ENCODE measurements at places on chromosomes 16 and 17.

- H3K4me1 ChIP-seq: peaks cover 66% of the 10 kb centered on the region
- no peaks in the 10 kb centered on the region for H3K36me3 ChIP-seq
- H3K27ac ChIP-seq: peak overlapping the region; percentile 71
- no peak for DNase-seq
Observed at GRCh38 chr17:35082073-35082657, 18.7 kb upstream of the RFFL start.

GRCh38 chr17:27396045-27396444 is 60.2 kb upstream of the KSR1 start:
- no peak overlapping the region for H3K4me3 ChIP-seq
- H3K4me1 ChIP-seq: no peaks in the 10 kb centered on the region
- no peak for DNase-seq
- peaks cover 15% of the 10 kb centered on the region for H3K27me3 ChIP-seq

DNA sequence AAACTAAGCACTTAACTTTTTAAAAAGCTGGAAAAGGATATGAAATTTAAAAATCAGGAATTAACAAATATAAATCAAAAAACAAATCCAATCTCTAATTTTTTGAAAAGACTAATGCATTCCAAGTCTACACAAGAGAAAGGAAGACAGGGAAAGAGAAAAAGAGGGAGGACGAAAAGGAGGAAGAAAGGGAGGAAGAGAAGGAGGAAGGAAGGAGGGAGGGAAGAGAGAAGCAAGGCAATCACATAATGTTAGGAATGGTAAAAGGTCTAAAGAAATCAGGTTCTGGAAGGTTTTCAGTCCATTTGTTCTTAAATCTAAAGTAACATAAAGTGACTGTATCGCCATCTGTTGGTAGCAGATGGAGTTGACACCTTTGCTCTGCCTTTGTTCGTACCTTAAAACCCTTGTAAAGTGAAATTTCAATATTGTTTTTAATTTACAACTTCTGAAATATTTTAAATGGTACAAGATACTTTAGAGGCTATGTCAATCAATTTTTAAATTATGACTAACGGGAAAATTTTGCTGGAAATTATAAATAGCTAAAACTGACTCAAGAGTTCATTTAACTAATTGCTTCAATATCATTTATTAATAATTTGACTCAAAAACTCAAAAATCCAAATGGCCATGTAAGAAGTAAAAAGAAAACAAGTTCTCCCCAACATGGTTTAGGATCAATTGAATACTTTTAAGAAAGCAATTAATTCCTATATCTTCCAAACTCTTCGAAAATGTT is 20.4 kb upstream of the CDYL2 start:
- DNase-seq: no peak
- H3K27me3 ChIP-seq: peaks cover 15% of the 10 kb centered on the region
- no peaks in the 10 kb centered on the region for H3K4me1 ChIP-seq
- H3K36me3 ChIP-seq: no peaks in the 10 kb centered on the region

DNA sequence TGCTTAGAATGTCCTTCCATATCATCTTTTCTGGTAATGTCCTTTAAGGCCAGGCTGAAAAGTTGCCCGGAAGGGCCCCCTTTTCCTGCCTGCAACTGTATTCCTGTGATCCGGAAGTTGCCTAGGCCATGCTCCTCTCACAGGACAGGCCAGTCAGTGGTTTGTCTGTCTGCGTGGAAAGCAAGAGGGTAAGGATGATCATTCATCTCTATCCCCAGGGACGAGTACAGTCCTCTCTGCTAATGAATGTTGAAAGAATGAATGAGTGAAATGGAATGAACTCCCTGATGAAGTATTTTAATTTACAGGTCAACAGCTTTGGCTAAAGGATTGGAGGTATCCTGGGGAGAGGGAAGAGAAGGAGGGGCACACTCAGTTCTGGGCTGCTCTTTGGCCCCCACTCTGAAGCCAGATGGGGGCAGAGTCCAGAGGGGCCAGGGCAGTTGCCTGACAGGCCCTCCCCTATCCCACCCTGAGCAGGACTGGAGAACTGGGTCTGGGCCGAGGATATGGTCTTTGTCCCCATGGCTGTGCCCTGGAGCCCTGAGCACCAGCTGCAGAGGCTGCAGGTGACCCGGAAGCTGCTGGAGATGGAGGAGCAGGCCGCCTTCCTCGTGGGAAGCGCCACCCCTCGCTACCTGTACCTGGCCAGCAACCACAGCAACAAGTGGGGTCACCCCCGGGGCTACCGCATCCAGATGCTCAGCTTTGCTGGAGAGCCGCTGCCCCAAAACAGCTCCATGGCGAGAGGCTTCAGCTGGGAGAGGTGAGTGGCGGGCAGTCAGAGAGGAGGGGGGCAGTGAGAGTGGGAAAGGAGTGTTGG is 3.2 kb downstream of the AOC3 start:
- no peak overlapping the region for H3K4me3 ChIP-seq
- peaks cover 44% of the 10 kb centered on the region for H3K27me3 ChIP-seq
- DNase-seq: no peak
- no peaks in the 10 kb centered on the region for H3K36me3 ChIP-seq
- H3K27ac ChIP-seq: no peak overlapping the region
- no peaks in the 10 kb centered on the region for H3K4me1 ChIP-seq

DNA sequence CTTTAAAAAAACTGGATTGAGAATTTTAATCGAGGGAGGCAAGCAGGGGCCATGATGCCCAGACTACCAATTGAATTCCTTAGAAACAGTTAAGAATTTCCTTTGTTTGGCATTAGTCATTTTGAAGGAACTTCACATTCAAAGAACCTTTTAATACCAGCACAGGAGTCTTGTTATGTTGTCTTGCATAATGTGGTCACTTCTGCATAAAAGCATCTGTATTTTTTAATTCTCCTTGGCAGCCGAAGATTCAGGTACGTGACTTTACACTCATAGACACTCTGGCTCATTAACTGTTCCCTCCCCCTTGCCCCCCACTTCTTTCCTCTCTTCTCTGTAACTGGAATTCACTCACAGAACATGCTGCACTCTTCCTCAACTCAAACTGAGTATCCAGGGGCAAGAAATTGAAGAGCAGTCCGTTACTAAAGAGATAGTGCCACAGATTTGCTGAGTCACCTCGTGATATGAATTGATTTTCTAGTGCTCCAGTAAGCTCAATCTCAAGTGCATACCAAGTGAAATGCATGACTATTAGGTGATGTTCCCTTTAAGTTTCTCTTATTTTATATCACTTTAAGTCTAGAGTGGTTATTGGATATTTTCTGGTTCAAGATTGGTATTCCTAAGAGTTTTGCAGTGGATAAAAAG is 572.2 kb upstream of the SOX9 start:
- H3K36me3 ChIP-seq: no peaks in the 10 kb centered on the region
- no peak overlapping the region for H3K27ac ChIP-seq
- no peak for DNase-seq
- H3K4me1 ChIP-seq: no peaks in the 10 kb centered on the region
- H3K4me3 ChIP-seq: no peak overlapping the region
- no peaks in the 10 kb centered on the region for H3K27me3 ChIP-seq

- no peak overlapping the region for H3K4me3 ChIP-seq
- peaks cover 26% of the 10 kb centered on the region for H3K4me1 ChIP-seq
Observed at GRCh38 chr16:11107780-11108465, 148.1 kb downstream of the SOCS1 start.

DNA sequence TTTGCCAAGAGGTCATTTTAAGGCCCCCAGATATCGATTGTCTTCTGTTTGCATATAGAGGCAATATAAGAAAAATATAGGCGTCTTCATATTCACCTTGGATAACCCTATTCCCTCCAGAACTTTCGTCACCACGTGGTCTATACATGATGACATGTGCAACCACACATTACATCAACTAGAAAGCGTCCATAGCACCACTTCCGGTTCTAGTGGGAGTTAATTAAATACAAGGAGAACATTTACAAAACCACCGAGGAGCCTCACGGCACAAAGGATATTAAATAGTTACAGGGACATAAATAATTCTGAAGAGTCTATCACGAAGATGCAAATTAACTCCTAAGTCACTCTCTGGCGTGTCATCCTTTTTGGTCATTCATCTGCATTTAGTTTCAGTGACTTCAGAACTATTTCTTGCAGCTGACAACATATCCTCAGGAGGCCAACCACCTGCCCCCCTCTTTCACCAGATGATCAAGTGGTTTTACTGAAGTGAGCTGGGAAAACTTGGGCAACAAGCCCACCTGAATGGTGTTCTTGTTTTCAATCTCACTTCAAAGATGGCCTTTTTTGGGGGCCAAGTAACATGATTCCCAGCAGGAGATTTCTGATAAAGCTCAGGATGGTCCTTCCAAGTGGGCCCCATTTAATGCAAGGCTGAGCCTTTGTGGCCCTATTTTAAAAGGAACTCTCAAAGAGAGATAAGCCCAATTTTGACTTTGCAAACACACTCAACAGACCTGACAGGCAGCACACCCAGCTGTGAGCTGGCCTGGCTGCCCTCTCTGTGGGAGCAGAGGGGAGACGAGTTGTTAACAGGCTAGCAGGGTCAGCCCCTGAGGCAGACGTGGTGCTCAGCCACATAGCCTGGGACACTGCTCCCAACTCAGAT is 15.3 kb downstream of the CMTM3 start:
- H3K27me3 ChIP-seq: no peaks in the 10 kb centered on the region
- no peak for DNase-seq
- H3K4me1 ChIP-seq: no peaks in the 10 kb centered on the region
- peaks cover 3% of the 10 kb centered on the region for H3K36me3 ChIP-seq
